ENCODE measurements at places on chromosomes 6 and 20. TPM values are rescaled to one million over a fixed set of nuclear protein-coding genes. Genes with fewer than 3 reads are reported as not detected.
A peak's percentile ranks its signal among the peaks of the same experiment; 100 is the strongest.

- H3K27me3 ChIP-seq = no peaks in the 10 kb centered on the region
- no peak for DNase-seq
- H3K36me3 ChIP-seq = no peaks in the 10 kb centered on the region
- H3K4me1 ChIP-seq = peaks cover 26% of the 10 kb centered on the region
Observed at GRCh38 chr6:42441697-42442081, 10.0 kb downstream of the TRERF1 start.

DNA sequence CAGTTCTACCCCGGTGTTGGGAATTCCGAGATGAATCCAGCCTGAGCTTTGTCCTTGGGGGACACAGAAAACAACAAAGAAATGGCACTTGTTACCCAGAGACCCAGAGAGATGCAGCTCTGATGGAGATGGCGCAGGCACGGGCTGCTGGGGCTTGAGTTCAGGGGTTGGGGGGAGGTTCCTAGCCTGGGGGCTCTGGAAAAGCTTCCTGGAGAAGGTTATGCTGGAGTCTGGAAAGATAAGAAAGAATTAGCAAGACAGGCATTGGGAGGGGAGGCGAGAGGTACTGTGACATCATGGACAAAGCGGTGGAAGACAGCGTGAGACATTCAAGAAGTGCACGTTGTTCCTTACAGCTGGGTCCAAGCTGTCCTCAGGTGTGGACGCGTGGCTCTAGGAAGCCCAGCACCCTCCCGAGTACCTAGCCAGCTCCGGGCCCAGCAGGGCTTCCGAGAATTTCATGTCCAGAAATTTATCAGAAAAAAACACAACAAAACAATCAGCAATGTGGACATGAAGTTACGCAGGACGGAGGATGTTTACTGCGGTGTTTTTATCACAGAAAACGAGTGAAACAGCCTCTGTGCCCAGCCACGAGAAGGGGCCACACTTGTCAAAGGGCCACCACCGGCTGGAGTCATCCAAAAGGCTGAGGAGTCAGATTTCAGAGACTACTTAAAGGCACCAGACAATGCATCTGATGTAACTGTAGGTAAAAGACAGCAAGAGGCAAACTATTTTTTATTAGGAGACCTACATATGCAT is 39.5 kb downstream of the C20orf203 start:
- H3K4me1 ChIP-seq = no peaks in the 10 kb centered on the region
- H3K27ac ChIP-seq = no peak overlapping the region
- H3K27me3 ChIP-seq = no peaks in the 10 kb centered on the region
- DNase-seq = no peak
- H3K36me3 ChIP-seq = no peaks in the 10 kb centered on the region

DNA sequence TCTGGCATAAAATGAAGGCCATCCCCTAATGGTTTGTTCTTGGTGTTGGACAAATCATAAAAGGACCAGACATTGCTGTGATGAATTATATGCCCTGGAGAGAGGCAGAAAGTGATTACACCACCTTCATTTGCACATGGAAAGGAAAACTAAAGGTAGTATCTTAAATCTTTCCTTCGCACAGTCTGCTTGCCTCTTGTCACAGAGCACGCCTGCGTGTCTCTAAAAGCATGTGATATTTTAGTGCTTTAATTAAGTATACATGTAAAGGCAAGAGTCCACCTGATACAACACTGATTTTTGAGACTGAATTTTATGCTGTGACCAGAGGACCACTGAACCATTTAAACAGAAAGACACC is 28.8 kb upstream of the PLAGL1 start:
- H3K36me3 ChIP-seq = no peaks in the 10 kb centered on the region
- no peak overlapping the region for H3K4me3 ChIP-seq
- H3K27me3 ChIP-seq = no peaks in the 10 kb centered on the region
- DNase-seq = no peak
- H3K27ac ChIP-seq = no peak overlapping the region
- H3K4me1 ChIP-seq = no peaks in the 10 kb centered on the region

GRCh38 chr6:134205366-134205765 is 112.5 kb downstream of the SGK1 start:
- H3K4me1 ChIP-seq = no peaks in the 10 kb centered on the region
- H3K36me3 ChIP-seq = no peaks in the 10 kb centered on the region
- H3K4me3 ChIP-seq = no peak overlapping the region
- H3K27me3 ChIP-seq = no peaks in the 10 kb centered on the region

Gene LY6G5B
- total RNA-seq = 19.4 TPM

DNA sequence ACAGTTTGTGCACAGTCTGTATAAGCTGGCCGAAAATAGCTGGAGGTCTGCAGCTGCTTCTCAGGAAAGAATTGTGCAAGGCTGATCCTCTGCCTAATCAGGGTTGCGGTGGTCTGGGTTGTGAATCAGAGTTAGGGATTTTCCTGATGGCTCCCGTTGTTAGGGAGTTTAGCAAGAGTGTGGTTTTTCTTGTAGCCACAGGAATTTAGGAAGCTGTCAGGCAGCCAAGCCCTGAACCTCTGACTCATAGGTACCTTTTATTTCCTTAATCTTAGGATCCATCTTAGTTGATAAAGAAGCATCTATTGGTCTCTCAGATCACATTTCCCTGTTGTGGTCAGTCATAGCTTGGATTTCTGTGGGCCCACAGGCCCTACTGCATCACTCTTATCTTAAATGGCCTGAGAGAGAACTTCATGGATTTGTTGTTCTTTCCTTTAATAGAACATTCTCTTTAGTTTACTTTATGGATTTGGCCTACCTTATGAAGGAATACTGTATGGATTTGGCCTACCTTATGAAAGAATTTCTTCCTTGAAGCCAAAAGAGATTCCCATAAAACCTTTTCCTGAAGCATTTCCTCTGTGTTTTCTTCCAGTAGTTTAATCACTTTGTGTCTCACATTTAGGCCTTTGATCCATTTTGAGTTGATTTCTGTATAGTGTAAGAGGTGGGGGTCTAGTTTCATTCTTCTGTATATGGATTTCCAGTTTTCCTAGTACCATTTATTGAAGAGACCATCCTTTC is 10.3 kb downstream of the KIF25 start:
- no peaks in the 10 kb centered on the region for H3K36me3 ChIP-seq
- DNase-seq = peak; percentile 62
- H3K4me1 ChIP-seq = peaks cover 10% of the 10 kb centered on the region
- H3K4me3 ChIP-seq = no peak overlapping the region

GRCh38 chr6:44129841-44130322 is 2.5 kb downstream of the TMEM63B start:
- H3K27me3 ChIP-seq = no peaks in the 10 kb centered on the region
- no peak overlapping the region for H3K27ac ChIP-seq
- DNase-seq = no peak
- no peaks in the 10 kb centered on the region for H3K36me3 ChIP-seq
- H3K4me1 ChIP-seq = peaks cover 34% of the 10 kb centered on the region

- no peak overlapping the region for H3K4me3 ChIP-seq
- H3K4me1 ChIP-seq = no peaks in the 10 kb centered on the region
- H3K36me3 ChIP-seq = no peaks in the 10 kb centered on the region
- no peak overlapping the region for H3K27ac ChIP-seq
Observed at GRCh38 chr6:159438106-159438505, 254.9 kb downstream of the SOD2 start.

Gene ASCC3
- 32.2 TPM for total RNA-seq

Gene BPIFB2
- total RNA-seq = not detected

Gene CST4
- not detected for total RNA-seq

GRCh38 chr20:49433333-49433732 is 49.1 kb downstream of the KCNB1 start:
- DNase-seq = no peak
- H3K36me3 ChIP-seq = no peaks in the 10 kb centered on the region
- no peaks in the 10 kb centered on the region for H3K4me1 ChIP-seq
- H3K4me3 ChIP-seq = no peak overlapping the region
- H3K27ac ChIP-seq = no peak overlapping the region
- H3K27me3 ChIP-seq = peaks cover 11% of the 10 kb centered on the region

Gene SAPCD1
- total RNA-seq = 9.9 TPM

GRCh38 chr6:128337619-128338018 is 182.8 kb downstream of the PTPRK start:
- no peak overlapping the region for H3K4me3 ChIP-seq
- no peaks in the 10 kb centered on the region for H3K36me3 ChIP-seq
- no peak overlapping the region for H3K27ac ChIP-seq
- peaks cover 43% of the 10 kb centered on the region for H3K4me1 ChIP-seq
- H3K27me3 ChIP-seq = no peaks in the 10 kb centered on the region

- no peak overlapping the region for H3K4me3 ChIP-seq
- peaks cover 8% of the 10 kb centered on the region for H3K4me1 ChIP-seq
- DNase-seq = no peak
- no peaks in the 10 kb centered on the region for H3K36me3 ChIP-seq
Observed at GRCh38 chr6:73903155-73903554, 207.2 kb downstream of the CD109 start.

- H3K36me3 ChIP-seq = peaks cover 64% of the 10 kb centered on the region
- peaks cover 27% of the 10 kb centered on the region for H3K4me1 ChIP-seq
- no peak overlapping the region for H3K4me3 ChIP-seq
- H3K27ac ChIP-seq = no peak overlapping the region
Observed at GRCh38 chr6:30610065-30610464, 7.0 kb downstream of the PPP1R10 start.

GRCh38 chr6:142944124-142945048 is 590 bp downstream of the HIVEP2 start:
- H3K36me3 ChIP-seq = no peaks in the 10 kb centered on the region
- H3K4me3 ChIP-seq = peak overlapping the region; percentile 66
- peaks cover 11% of the 10 kb centered on the region for H3K4me1 ChIP-seq
- H3K27me3 ChIP-seq = peaks cover 6% of the 10 kb centered on the region
- peak; percentile 64 for DNase-seq

DNA sequence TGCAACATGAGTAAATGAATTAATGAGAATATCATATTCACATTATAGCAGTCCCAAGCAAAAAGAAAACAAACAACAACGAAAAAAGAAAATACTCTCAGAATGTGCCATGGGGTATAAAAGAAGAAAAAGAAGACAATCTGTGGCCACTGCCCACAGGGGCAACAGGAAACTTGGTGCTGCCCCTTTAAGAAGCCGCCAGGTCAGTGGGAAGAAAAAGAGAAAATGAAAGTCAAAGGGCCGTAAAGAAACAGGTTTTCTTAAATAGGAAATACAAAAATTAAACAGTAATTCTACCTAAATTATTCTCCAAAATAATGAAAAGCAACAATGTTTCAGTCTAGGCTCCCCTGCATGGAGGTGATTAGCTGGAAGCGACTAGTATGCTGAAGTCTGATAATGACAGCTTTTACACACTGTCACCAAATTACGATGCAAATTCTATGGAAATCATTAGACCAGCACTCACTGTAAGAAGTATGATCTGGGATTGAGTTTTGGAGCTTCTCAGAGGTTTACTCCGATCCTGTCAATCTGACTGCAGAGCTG is 23.6 kb downstream of the GMDS start:
- H3K4me3 ChIP-seq = peak overlapping the region; percentile 34
- no peaks in the 10 kb centered on the region for H3K36me3 ChIP-seq

Gene KCNK16
- total RNA-seq = not detected

- H3K4me3 ChIP-seq = no peak overlapping the region
- H3K36me3 ChIP-seq = no peaks in the 10 kb centered on the region
- H3K4me1 ChIP-seq = peaks cover 56% of the 10 kb centered on the region
- H3K27me3 ChIP-seq = no peaks in the 10 kb centered on the region
- no peak for DNase-seq
- no peak overlapping the region for H3K27ac ChIP-seq
Observed at GRCh38 chr20:41615110-41615509, 3.1 kb downstream of the CHD6 start.

- no peaks in the 10 kb centered on the region for H3K4me1 ChIP-seq
- no peaks in the 10 kb centered on the region for H3K27me3 ChIP-seq
- H3K36me3 ChIP-seq = no peaks in the 10 kb centered on the region
- H3K27ac ChIP-seq = no peak overlapping the region
- DNase-seq = no peak
Observed at GRCh38 chr6:30267423-30267822, 54.2 kb upstream of the TRIM26 start.
